ENCODE measurements at places on chromosomes 16 and 17.

DNA sequence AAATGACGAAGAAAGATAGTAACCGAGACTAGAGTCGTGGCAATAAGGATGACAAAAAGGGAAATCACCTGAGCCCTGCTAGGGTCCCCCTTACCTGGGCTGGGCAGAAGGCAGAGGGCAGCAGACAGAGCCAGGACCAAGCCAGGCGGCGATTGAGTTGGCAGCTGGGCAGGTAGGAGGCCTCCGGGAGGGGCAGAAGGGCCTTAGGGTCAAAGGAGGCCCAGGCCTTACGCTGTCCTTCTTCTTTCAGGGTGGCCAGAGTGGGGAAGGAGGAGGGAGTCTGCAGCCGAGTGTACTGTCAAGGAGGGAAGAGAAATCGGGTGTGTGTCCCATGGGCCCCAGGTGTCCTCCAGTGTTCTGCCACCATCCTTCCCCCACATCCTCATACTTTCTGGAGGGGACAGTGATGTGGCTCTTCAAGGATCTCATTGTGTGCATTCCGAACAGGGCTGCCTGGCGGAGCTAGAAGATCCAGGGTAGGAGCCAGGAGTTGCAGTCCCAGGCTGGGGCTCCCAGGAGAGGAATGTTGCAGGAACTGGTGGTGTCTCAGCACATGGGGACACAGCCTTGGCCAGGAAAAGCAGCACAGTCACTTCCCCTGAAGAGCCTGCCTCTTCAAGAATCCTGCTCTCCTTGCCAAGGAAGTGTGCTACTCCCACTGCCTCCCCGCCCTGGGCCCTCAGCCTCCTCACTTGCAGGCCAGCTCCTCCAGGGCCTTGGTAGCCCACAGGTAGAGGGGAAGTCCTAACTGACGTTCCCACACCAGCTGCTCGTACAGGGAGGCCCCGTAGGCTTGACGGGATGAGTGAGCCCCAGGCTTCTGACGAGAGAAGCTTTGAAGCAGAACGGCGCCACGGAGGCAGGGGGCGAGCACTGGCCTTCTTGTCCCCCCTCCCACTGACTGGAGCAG lies 13.2 kb downstream of the CTC1 start:
- no peak for DNase-seq

DNA sequence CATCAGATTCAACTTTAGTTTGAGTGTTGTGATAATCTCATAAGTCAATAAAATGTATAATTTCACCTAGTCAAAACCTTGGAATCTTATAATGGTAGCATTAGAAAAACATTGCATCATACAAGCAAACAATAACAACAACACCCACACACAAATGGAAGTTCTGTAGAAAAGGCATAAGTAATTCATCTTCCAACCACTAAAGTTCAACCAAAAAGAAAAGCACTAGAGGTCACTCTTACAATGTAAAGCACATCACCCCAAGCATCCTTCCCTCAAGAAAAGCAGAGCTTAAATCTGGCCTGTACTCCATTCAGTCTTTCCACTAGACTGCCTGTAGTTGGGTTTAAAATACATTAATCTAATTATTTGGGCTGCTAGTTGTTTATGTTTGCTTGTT lies 1.8 kb downstream of the CNTNAP4 start:
- no peak for DNase-seq

GRCh38 chr16:59289151-59289550 lies 555.0 kb upstream of the GOT2 start:
- no peak for DNase-seq

- DNase-seq = no peak
These were observed 20.0 kb downstream of the CIBAR2 start for GRCh38 chr16:85092309-85092708.

DNA sequence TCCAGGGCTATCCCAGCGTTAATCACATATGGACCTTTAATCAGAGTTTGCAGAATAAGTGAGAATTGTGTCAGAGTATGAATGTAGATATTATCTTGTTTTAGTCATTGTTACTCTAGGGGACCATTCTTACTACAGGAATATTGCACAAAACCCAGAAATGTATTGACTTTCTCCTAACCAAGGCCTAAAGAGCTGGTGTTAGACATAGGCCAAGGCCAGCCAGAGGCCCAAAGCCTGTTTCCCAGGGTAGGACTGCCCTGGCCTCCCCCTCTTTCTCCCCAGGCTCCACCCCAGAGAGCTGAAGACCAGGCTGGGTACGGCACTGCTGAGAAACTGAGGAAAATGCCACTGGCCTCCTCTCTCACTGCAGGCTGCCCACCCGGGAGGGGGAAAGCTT lies 41.9 kb upstream of the MEOX1 start:
- DNase-seq = no peak

- no peak for DNase-seq
These were observed 299.6 kb downstream of the MAP2K4 start for GRCh38 chr17:12320286-12320685.

- peak; percentile 55 for DNase-seq
These were observed 487 bp downstream of the C17orf67 start for GRCh38 chr17:56833057-56833808.

- DNase-seq = no peak
These were observed 1.6 kb downstream of the HOXB13 start for GRCh38 chr17:48726916-48727286.

DNA sequence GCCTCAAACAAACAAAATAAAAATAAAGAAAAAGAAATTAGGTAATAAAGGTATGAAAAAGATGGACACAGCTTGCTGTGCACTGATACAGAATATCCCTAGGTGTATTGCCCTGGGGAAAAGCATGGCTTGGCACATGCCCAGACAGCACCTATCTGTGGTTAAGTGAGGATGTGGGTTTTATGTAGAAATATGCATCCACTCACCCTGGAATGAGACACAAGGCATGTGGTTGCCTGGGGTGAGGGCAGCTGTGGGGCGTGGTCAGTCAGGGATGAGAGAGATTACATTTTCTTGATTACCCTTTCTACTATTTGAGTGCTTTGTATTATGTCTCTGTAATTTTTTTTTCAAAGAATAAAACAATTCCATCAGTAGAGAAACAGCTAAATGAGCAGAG lies 6.9 kb downstream of the PLLP start:
- no peak for DNase-seq

GRCh38 chr16:85257483-85257882 lies 145.2 kb upstream of the CIBAR2 start:
- no peak for DNase-seq

DNA sequence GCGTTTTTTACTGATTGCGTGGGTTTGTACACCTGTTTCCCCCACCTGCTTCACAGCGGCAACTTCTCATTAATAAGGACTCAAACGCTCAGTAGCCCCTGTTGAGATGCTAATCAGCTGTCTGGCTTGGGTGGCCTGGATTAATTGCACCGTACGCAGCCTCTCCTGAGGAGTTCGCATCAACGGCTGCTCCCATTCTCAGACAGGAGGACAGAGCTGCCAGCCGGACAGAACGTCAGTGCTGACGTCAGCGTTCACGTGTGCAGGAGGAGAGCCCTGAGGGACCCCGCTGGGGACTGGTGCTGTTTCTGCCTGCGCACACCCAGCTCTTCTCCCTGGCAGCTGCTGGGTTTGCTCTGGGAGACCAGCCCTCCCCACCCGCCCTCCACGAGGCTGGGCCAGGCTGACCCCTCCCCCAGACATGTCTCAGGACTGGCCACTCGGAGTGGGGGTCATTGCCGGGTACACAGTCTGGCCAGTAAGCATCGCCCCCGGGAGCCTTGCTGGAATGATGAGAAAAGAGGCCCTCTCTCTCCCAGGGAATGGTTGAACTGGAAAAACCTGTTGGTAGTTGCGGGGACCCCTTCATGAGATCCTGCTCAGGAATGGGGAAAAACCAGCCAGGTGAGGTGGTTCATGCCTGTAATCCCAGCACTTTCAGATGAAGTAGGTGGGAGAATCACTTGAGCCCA lies 5.7 kb upstream of the BANP start:
- peak; percentile 85 for DNase-seq

DNA sequence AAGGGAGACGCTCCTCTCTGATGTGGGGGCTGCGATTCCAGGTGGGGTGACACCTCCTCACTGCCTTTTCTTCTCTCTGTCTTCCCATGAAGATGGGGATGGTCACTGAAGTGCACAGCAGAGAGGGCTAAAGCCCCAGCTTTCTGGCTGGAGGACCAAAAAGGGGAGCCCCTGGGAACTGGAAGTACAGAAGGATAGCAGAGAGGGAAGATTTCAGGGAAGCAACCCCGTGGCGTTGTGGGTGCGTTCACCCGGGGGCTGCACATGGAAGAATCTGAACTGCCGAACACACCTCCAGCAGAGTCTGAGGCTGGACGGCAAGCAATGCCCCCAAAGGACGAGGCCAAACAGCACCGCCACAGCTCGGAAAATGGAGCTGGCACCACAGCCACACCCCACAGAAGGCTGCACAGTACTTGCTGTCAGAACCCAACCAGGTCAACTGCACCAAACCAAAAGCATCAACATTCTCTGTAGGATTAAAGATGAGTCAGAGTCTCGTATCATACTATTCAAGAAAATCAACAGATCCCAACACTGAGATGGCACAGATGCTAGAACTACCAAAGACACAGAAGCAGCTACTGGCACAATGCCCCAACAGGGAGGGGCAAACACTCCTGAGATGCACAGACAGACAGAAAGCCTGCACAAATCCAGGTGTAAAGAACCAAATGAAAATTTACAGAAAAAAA lies 49.9 kb downstream of the MAP1LC3B start:
- no peak for DNase-seq

- DNase-seq = no peak
These were observed 212.1 kb downstream of the CDRT15L2 start for GRCh38 chr17:20791626-20792025.

DNA sequence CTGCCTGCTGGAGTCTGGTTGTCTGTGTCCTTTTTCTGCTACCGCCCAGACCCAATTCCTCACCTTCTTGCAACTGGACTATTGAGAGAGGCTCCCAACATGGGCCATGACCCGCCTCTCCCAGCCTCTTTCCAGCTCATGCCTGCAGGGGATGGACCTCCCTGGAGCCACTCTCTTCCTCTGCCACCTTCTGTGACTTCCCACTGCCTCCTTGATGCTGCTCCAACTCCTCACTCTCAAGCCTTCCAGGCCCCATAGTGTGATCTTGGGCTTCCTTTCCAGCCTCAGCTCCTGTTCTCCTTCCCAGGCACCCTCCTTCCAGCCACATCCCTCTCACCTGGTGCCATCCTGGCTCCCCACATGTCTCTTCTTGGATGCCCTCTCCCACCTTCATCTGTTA lies 11.1 kb downstream of the ZNF768 start:
- DNase-seq = no peak

- no peak for DNase-seq
These were observed 671 bp upstream of the TOP2A start for GRCh38 chr17:40418428-40418706.

- no peak for DNase-seq
These were observed 78.9 kb downstream of the ABCC6 start for GRCh38 chr16:16144416-16144815.

- DNase-seq = no peak
These were observed 8.4 kb downstream of the TSPOAP1 start for GRCh38 chr17:58320163-58320558.

GRCh38 chr17:9028202-9028987 lies 7.1 kb downstream of the NTN1 start:
- no peak for DNase-seq

DNA sequence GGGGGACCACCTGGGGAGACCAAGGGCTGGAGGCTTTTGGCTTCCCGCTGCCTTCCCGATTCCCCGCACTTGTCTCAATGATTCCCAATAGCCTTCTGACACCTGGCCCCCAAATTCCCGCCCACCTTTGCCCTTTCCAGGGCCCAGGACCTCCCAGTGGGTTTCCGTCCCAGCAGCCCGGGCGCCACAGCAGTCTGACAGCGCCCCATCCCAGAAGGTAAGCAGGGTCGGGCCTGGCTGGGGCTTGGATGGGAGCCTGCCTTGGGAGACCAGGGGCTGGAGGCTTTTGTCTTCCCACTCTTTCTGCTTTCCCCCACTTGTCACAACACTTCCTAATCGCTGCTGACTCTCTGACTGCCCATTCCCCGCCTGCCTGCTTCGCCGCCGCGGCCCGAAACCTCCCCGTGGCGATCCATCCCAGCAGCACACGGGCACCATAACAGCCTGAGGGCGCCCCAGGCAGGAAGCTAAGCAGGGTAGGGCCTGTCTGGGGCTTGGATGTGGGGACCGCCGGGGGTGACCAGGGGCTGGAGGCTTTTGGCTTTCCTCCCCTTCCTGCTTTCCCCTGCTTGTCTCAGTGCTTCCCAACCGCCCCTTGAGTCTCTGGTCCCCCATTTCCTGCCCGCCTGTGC lies 2289.3 kb downstream of the TP53TG3F start:
- no peak for DNase-seq

GRCh38 chr17:41750862-41751261 lies 16.4 kb upstream of the HAP1 start:
- DNase-seq = no peak

All from body of pancreas (tissue), 4 donors.